ENCODE measurements at places on chromosomes 2 and 18.

DNA sequence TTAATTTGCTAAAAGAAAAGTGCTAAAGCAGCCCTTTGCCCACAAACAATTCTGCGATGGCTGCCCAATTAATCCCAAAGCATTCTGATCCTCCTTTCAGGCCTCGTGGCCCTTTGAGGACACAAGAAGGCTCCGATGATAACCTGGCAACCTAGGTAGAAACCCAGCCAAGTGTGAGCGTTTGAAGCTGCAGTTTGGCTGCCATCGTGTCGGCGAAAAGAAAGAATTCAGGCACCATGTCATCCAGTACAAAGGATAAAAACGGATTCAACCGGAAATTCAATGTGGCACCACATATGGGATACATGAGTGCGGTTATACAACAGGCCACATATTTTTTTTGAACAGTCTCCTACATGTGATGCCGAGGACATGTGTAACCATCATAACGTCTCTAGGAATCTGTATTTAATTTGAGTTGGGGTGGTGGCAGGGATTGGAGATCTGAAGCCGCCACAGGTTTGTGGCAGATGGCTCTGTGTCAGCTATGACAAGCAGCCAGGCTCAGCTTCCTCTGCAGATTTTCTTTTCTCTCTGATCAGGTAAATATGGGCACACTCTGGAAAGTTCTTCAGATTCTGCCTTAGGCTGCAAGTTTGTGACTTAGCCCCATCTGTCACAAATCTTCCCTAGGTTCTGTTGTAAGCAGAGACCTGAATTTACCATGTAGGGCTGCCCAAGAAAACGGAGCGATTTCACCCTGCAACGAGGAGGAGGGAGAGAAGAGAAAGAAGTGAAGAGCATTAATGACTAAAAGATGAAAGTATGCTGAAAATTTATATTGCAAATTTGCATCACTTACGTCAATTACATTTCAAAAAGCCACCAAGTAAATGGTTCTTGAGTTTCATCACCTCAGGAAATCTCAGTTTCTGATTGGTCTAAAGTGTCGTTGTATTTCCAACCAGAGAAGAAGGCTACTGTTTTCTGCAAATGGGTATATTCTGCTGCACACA lies 573.2 kb downstream of the ZEB2 start:
- no peak for DNase-seq

- DNase-seq: no peak
Measured at GRCh38 chr2:110755491-110756078, 23.2 kb downstream of the ACOXL start.

DNA sequence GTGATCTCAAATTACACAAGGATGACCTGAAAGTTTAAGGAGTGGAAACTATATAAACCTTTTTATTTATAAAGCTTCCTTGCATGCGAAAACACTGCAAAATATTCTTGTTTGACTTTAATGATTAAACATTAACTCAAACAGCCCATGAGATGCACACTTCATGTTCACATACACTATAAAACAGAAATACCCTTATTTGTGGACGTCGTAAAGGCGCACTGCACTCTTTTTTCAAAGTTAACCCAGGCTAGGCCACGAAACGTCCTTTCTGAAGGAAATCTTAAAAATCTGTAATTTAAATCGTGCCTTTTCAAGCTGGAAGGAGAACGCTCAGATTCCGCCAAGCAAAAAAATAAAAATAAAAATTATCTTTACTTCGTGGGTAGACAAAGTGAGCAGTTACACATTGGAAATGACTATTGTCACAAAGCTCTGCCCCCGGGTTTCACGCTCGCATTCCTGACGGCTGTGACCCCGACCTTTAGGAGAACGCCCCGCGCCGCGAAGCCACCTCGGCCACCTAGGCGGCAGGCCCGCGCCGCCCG lies 728 bp downstream of the FAM168B start:
- DNase-seq: no peak

GRCh38 chr2:8120506-8120860 lies 561.4 kb upstream of the ID2 start:
- DNase-seq: no peak

GRCh38 chr2:2655453-2656114 lies 324.5 kb upstream of the MYT1L start:
- DNase-seq: no peak

Data from substantia nigra (tissue), 51 donors.